ENCODE measurements at places on chromosomes 3 and 15.

GRCh38 chr3:56005196-56005805 lies 463.0 kb downstream of the ERC2 start:
- DNase-seq, result no peak

- no peak for DNase-seq
Measured at GRCh38 chr3:124565551-124565950, 164.7 kb upstream of the UMPS start.

- DNase-seq, result no peak
Measured at GRCh38 chr15:52803108-52803466, 13.0 kb upstream of the ONECUT1 start.

- DNase-seq, result no peak
Measured at GRCh38 chr15:71709808-71710418, 100.4 kb upstream of the NR2E3 start.

- no peak for DNase-seq
Measured at GRCh38 chr15:71049706-71050422, 65.4 kb upstream of the THSD4 start.

- DNase-seq, result no peak
Measured at GRCh38 chr3:147529551-147529950, 120.4 kb downstream of the ZIC1 start.

DNA sequence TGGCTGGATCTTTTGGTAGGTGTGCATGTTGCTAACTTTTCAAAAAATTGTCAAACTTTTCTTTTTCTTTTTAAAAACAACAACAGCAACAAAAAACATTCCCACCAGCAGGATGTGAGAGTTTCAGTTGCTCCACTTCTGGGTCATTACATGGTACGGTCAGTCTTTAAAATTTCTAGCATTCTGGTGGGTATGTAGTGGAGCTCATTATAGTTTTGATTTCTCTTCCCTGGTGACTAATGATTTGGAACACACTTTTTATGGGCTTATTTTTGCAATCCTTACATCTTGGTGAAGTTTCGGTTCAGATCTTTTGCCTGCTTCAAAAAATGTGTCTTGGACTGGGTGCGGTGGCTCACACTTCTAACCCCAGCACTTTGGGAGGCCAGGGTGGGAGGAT lies 19.3 kb downstream of the ATP1B3 start:
- DNase-seq, result no peak

GRCh38 chr3:31011380-31011779 lies 116.9 kb upstream of the GADL1 start:
- DNase-seq, result no peak

GRCh38 chr3:115598216-115598615 lies 25.1 kb upstream of the GAP43 start:
- no peak for DNase-seq

- DNase-seq, result no peak
Measured at GRCh38 chr3:53274938-53275605, 19.2 kb upstream of the TKT start.

GRCh38 chr15:36601952-36602351 lies 22.5 kb downstream of the CDIN1 start:
- no peak for DNase-seq

DNA sequence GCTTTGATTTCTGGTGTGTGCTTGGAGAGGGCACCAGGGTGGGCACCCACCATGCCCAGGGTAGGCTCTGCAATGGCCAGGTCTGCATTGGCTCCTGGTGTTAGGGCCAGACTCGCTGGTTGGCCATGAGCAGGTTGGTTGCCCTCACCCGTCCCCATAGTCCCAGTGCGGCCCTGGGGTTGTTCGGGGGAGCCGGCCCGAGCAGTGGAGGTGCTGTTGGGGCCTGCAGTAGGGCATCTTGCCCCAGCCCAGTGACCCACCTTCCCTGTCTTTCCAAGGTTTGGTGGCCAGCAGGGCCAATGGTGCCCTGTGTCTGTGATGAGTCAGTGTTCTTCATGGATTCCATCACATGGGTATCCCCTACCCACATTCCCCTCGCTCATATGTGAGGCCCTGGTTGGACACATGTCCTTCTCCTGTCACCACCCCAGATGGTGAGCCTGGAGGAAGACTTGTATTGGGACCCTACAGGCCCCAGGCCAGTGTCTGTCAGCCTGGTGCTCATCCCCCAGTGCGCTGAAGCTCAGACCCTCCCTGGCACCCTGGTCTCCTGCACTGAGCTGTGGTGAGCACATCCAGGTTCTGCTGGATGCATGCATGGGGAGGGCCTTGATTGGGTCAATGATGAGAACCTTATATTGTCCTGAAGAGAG lies 190.1 kb downstream of the UBE3A start:
- no peak for DNase-seq

- DNase-seq, result peak; percentile 94
Measured at GRCh38 chr3:37163262-37164015, 10.9 kb downstream of the LRRFIP2 start.

DNA sequence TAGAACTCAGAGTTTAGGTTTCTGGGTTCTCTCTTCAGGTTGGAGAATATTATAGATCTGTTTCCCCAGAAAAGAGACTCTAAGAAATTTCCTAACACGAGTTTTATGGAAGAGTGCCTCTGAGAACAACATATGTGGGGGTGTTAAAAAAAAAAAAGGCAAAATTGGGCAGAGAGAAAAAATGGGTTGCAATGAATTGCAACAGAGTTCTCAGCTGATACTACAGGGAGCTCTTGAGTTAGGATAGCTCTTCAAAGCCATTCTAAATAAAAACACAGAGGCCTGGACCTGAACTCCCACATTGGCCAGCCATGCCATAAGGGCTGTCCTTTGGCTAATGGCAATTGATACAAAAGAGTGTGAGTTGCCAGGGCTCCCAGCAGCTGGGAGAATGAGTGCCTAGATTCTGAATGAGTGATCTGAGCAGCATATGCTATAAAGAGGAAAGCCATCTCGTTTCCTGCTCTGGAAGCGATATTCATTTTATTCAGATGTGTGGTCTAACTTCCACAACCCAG lies 20.1 kb upstream of the UBE2E2 start:
- DNase-seq, result no peak

- no peak for DNase-seq
Measured at GRCh38 chr15:26872206-26872605, 5.3 kb downstream of the GABRA5 start.

DNA sequence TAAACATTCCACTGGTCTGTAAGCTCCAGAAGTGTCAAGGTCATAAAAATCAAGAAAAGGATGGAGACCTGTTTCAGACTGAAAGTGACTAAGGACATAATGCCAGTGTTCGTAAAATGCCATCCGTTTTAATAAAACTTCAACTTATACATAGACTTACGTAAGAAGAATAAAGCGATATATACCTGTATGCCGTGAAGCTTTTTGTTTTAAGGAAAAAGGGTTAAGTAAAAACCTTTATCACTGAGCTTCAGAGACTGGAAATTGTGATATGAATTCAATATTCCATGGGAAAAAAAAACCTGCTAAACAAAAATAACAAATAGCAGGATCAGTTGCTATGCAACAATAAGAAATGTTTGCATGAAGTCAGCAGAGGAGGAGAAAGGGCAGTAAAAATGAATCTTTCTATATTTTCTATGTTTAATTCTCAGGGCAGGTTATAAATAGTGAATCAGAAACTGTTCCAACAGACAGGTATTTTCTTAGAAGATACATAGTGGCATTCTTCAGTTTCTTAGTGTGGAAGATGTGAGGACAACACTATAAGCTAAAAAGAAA lies 42.5 kb downstream of the CHSY1 start:
- no peak for DNase-seq

- no peak for DNase-seq
Measured at GRCh38 chr3:136698361-136698760, 53.8 kb downstream of the STAG1 start.

DNA sequence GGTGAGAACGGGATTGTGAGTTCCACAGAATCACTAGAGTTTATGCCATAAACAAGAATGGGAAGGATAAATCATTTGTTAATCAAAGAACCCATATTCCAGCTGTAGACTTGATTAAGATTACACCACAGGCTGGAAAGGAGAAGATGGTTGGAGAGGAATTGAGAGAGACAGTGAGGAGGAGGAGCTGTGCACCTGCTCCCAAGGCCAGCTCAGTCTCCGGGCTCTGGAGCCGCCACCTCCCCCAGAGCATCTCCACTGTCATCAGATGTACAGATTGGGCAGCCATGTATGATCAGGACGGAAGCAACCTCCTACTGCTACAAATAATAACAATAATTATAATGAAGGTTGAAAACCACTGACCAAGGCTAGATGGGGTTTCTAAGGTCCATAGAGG lies 170.0 kb downstream of the MINAR1 start:
- no peak for DNase-seq

- DNase-seq, result no peak
Measured at GRCh38 chr3:11662392-11662990, 18.8 kb upstream of the VGLL4 start.

GRCh38 chr15:83526319-83526718 lies 79.2 kb downstream of the SH3GL3 start:
- DNase-seq, result no peak

DNA sequence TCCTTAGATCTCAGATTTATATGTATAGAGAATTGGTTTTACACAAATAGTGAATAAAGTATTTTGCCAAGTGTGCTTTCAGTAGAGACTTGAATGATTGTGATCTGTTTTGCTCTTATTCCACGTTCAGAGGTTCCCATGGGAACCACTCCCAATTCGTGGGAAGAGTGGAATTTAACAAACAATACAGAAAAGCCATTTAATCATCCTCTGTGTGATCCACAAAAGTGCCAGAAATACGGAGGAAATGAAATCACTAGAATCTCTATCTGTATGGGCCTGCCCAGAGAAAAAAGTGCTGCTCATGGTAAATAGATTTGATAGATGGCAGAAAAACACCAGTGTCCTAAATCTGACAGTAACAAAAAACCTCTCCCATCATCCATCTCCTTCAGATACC lies 56.0 kb downstream of the CNTN4 start:
- no peak for DNase-seq
